Stimulated activated CD4-positive, alpha-beta T cell treated with anti-CD3 and anti-CD28 coated beads, TNF-alpha, amount 100 ng/mL, for 1 hour (primary cell): ENCODE measurements at places on chromosomes 12 and 14.

GRCh38 chr12:108814462-108815211 is 42.7 kb downstream of the SSH1 start:
- no peak for DNase-seq

DNA sequence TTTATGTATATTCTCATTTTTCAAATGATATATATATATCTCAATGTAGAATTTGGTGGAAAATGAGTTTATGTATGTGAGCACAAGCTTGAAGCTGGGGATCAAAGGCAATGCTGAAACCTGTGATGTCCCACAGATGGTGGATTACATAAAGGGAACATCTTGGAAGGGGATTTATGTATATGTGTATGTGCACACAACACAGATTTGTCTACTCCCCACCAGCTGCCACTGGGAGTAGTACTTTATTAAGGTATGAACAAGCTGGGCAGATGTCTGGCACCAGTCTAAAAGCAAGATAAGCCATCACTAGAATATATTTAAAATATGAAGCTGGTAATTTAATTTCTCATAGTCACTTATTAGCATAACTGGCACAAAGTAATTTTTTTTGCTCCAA is 895.6 kb downstream of the SLC6A15 start:
- DNase-seq, result no peak

DNA sequence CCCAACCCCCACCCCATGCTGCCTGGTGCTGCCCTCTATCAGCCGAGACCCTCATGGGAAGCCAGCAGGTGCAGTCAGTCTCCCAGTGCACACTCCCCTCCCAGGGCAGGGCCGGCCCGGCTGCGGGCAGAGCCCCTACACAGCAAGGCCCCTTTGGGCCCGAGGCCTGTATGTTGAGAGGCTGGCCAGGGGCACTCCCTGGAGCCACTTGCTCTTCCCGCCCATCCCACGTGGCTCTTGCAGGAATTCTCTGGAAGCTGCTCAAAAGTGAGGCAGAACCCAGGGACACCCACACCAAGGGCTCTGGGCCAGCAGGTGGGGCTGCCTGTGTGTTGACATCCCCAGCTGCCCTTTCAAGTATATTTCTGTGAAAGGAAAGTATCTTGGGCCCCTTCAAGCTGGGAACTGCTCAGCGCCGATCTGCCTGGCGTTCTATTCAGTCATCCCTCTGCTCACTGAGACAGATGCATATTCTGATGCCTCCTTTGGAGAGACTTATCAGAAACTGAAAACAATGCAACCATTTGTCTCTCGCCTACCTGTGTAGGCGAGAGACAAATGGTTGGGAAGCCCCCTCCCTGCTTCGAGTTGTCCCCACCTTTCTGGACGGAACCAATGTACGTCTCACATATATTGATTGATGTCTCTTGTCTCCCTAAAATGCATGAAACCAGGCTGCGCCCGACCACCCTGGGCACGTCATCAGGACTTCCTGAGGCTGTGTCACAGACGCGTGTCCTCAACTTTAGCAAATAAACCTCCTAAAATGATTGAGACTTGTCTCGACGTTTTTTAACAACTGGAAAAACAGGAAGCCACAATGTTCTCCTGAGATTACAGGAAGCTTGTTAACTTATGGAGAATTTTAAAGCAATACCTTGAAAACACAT is 6.0 kb downstream of the GPR132 start:
- no peak for DNase-seq

- DNase-seq, result no peak
Measured at GRCh38 chr14:71198687-71199086, 291.4 kb downstream of the PCNX1 start.

GRCh38 chr12:118979763-118980406 is 1.5 kb upstream of the SRRM4 start:
- no peak for DNase-seq

GRCh38 chr14:75206190-75206589 is 29.8 kb upstream of the TMED10 start:
- no peak for DNase-seq

DNA sequence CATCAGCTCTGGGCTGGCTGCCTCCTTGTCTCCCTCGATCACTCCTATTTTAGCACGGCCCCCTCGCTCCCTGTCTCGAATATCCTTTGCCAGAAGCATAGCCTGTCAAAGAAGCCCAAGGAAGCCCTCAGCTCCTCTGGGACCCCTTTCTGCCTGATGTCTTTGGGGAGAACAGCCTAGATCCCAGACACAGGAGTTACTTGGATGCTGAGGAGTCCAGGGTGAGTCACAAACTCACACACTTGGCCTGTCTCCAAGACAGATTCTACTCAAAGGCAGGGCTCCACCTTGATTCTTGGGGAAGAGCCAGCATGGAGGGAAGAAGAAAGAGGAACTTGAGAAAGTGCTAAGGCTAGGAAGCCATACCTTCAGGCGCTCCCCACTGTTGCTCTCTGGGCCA is 8.1 kb downstream of the AVIL start:
- DNase-seq, result no peak

DNA sequence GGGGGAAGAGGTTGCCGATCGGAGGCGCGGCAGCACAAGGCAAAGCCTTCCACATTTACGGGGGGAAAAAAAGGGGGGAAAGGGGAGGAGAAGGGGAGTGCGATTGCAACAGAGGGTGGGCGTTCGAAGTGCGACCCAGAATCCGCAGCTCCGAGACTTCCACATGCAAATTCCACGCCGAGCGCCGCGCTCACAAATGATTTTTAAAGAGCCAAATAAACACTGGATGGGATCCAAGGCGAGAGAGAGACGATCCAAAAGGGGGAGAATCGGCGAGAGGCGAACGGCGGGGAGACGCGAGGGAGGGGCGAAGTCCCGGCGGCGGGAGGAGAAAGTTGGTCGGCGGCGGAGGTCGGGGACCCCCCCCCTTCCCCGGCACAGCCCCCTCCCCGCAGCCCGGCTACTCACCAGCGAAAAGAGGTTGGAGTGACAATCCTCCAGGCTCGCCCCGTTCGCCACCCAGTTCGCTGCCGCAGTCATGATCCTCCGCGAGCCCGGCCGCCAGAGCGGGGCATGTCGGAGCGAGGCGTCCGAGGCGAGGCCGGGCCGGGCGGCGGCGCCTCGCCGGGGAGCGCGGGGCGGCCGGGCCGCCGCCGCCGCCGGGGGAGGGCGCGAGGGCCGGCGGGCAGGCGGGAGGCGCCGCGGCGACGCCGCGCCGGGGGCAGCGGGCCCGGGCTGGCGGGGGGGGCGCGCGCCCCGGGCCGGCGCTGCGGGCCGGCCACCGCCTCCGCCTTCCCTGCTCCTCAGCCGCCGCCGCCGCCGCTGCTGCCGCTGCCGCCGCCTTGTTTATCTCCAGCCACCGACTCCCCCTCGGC is 634 bp downstream of the MED13L start:
- no peak for DNase-seq

DNA sequence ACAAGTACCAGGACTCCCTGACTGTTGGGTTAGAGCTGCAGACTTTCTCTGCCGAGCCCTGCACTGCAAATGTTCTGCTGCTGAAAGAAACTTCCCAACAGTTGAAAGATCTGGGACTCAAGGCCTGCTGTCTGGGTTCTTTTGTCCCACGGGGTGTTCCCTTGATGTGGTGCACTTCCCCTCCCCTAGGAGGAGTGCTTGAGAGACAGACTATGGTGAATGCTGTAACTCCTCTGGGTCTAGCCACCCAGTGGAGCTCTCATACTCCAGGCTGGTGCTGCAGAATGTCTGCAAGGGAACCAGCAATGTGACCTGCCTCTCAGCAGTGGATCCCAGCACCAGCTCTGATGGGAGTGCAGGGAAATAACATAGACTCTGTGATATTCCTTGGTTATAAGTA is 129.2 kb upstream of the SLCO1B1 start:
- DNase-seq, result no peak

GRCh38 chr12:20211981-20212421 is 156.3 kb upstream of the PDE3A start:
- no peak for DNase-seq

DNA sequence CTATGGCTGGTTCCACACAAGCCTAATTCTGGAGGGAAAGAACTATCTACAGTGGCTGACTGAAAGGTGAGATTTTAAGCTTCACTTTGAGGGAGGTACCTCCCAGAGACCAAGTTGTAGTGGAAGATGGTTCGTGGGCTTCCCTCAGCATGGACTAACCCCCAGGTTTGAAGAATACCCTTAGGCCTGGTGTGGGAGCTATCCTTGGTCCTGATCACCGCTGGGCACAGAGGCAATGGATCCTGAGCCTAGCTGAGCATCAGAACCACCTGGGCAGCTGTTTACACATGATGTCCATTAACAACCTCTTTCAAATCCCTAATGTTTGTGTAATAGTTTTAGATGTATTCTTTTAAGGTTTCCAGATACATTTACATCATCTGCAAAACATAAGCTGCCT is 10.3 kb downstream of the DAO start:
- no peak for DNase-seq

DNA sequence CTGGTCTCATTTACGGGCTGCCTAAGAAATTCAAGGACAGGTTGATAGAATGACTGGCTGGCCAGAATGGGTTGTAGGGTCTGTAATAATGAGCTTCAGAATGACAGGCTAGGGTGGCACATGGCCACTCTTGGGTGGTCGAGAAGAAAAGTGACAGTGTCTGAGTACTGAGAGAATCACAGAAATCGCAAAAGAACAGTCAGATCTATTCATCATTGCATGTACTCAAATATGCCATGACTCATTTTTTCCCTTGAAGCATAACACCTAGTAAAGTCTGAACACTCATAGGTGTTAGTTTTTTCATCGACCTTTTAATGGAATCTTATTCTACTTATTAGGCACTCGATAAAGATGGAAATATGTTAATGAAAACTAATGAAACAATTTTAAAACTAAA is 37.8 kb upstream of the SEL1L start:
- DNase-seq, result no peak

- no peak for DNase-seq
Measured at GRCh38 chr14:102292441-102292840, 12.5 kb downstream of the MOK start.

- no peak for DNase-seq
Measured at GRCh38 chr14:21268617-21269251, 508 bp downstream of the HNRNPC start.

DNA sequence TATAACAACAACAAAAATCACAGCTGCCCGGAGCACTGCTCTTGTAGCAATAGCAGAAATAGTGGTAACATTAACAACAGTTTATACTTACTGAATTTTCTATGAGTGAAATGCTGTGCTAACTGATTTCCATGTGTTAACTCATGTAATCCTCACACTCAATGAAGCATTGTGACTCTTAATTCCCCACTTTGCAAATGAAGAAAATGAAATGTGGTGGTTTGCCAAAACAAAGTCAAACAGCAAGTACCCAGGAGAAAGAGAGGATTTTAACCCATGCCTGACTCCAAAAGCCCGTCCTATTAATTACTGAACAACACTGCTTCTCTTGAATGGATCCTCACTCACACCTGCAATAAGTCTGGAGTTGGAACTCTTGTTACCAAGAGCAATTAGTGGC is 123.5 kb downstream of the MED13L start:
- DNase-seq, result no peak

DNA sequence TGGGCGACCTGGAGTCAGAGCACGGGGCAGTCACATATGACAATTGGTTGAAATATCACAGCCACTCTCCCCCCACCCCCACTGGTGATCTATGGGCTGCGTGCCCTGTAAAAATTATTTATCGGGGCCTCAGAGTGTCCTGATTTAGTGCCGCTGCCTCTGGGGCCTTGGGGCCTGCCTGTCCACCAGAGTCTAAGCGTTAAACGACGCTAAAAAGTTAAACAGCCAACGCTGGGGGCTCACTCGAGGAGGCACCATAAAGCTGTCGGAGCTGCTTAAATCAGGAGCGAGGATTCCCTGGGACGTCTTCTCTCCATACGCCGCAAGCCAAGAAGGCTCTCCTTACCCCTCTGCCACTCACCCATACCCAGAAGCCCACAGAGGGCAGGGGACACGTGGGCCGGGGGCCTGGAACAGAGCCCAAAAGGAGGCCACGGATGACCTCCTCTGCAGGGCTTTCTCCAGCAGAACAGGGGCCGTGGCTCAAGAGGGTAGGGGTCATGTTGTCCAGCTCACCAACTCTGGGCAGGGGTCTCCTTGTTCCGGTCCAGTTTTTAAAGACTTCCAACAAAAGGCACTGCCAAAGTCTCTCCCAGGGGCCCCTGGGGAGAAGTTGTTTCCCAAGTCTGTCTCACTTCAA is 42.2 kb downstream of the SMUG1 start:
- DNase-seq, result no peak

DNA sequence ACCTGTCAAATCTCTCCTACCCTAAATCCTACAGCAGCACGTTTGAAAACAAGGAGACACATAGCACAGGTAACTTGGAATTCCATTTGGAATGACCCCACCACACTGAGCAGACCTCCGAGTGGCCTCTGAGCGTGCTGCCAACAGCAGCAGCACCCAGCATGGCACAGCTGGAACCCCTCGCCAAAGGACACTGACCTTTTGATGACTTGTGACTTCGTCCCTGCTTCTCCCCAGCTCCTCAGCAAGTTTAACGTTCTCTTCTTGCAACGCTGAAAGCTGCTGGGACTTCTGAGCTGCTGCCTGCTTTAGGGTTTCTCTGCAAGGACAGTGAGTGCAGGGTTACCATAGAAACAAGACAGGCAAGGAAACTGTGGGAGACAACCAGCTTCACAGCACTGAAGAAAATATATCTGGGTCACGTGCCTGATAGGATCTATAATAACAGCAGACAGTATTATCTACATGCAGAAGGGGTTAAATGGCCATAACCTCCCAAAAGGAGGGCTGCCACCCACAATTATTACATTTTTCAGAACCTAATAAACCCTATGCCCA is 43.3 kb upstream of the VPS33A start:
- no peak for DNase-seq

DNA sequence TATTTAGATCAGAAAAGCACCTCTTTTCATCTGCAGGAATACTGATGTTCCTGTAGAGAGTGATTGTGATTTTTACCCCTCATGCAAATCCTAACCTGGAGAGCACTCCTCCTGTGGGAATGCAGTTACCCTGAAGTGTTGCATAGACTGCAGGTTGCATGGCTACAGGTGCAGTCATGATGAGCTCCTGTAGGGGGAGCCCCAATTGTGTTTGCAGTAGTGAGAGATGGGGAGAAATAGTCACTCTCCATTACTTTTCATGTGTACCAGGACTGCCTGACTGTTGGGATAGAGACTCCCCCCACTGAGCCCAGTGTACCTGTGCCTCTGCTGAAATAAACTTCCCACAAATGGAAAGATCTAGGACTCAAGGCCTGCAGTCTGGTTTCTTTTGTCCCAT is 1086.5 kb downstream of the SLC6A15 start:
- no peak for DNase-seq

GRCh38 chr14:101623685-101624444 is 62.6 kb downstream of the DIO3 start:
- DNase-seq, result no peak

DNA sequence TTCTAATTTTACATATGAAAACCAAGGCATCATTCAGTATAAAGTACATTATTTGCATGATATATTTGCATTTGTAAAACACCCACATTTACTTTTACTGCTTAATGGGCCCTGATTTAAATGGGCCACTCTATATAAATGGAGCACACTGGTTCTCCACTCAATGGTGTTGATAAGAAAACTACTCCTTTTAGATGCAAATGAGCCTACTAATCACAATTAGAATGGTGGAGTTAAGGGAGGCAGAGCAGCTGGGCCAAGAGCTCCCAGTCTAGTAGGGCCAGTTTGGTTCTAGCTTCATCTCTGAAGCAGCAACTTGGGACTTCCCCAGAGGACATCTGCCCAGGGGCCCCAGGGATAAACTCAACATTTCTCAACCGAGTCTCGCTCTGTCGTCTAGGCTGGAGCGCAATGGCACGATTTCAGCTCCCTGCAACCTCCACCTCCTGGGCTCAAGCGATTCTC is 120.7 kb downstream of the FOXN3 start:
- DNase-seq, result no peak
